Eye (tissue), 1 donor: ENCODE measurements at places on chromosomes 3 and 15.

- no peak for DNase-seq
These were observed 76.8 kb downstream of the NPAP1 start for GRCh38 chr15:24752354-24752753.

DNA sequence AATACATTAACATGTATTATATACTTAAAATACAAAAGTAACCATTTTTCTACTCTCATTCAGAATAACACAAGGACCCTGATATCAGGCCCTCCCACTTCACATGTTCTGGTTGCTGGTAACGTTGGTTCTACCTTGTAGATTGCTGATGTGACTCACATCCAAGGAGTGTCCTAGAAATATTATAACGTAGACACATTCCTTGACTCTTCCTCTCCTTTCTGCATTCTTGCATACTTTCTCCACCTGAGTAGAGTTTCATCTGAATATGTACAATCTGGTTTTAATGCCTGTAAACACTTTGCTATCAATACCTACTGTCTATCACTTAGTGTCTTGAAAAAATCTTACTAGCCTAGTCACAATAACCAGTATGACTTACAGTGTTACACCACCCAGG is 35.0 kb upstream of the NEDD4 start:
- DNase-seq = no peak

- no peak for DNase-seq
These were observed 37.3 kb upstream of the TEX9 start for GRCh38 chr15:56327721-56328502.

- no peak for DNase-seq
These were observed 8.4 kb upstream of the RBSN start for GRCh38 chr3:15107075-15107947.

DNA sequence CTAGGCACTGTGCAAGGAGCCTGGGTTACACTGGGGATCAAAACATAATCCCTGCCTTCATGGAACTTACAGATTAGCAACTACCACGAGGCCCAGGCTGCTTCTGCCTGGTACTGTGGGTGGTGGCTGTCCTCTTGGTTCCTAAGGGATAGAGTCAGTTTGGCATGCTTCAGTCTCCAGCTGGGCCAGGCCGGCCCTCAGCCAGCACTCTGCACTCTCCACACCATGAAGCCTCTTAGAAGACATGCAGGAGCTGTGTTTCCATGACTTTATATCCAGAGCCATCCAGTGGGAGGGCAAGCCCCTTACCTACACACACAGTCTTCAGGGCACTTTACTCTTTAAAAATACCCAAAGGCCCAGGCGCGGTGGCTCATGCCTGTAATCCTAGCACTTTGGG is 54.4 kb downstream of the ATP1B3 start:
- DNase-seq = no peak

GRCh38 chr3:112805126-112805525 is 41.5 kb downstream of the CD200R1L start:
- no peak for DNase-seq

DNA sequence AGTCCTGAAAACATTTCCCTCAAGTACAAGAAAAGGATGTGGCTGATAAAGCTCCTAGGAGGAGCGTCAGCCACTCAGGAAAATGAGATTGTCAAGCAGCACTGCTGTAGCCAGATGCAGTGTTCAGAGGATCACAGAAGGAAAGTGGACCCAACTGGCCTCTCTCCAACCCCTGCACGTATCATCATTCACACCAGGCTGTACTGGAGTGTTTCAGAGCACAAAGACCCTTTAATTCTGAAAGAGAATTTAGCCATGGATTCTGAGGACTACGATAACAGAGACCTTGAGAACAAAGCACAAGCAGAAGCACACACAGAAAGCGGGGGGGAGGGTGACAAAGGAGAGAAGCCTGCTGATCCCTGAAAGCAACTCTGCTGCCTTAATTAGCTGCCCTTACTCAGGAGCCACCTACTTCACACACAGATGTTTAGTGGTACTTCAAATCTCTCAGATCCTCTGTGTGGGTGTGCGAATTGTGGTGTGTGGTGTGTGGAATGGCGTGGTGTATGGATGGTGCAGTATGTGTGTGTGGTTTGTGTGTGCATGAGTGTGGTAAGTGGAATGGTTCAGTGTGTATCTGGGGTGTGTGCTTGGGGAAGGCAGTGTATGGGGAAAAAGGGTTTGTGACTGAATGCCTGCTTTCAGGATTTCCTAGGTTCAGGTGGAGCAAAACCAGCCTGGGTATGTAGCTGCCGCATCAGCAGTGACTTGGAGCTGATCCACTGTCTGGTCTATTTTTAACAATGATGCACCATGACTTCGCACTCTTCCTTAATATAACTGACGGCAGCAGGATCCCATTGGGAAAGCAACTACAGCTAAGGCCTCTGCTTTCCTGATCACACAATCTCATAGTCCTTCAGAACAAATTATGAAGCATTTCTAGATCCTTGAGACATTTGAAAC is 192.5 kb downstream of the RSL24D1 start:
- DNase-seq = peak; percentile 7

GRCh38 chr3:77053795-77054194 is 13.9 kb downstream of the ROBO2 start:
- DNase-seq = peak; percentile 29

- DNase-seq = no peak
These were observed 179.1 kb upstream of the ZPLD1 start for GRCh38 chr3:102255736-102256135.

DNA sequence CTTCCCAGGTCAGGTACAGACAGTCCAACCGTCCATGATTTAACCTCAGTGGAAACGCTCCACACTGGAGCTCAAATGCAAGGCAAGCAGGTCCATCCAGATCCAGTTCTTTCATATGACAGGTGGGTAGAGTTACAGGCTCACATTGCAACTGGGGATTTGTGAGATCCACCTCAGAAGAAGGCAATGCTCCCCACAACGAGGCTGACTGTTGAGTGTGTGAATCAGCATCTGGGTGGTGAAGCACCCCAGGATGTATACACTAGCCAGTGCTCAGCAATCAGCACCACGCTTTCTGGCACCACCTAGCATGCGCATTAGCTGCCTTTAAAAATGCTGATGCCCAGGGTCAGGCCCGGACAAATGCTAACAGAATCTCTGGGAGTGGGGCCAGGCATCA is 343.5 kb upstream of the ICE2 start:
- DNase-seq = no peak

GRCh38 chr15:92392462-92392861 is 1.2 kb upstream of the ST8SIA2 start:
- peak; percentile 51 for DNase-seq

GRCh38 chr3:35737934-35738706 is 98.8 kb downstream of the ARPP21 start:
- no peak for DNase-seq

DNA sequence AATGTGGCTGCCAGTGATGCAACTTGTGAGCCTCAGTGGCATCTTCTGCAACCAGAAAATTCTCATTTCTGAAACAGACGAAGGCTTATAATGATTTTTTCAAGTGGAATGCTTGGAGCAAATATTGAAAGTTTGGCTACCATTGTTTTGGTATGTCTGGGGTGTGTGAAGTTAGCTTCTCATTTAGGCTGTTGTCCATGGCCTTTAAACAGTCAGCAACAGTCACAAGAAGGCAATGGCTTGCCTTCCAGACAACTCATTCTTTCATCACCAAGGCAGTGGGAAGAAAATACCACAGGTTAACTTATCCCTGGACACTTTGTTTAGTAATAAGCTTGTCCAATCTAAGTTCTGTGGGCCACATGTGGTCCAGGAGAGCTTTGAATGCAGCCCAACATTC is 4.7 kb upstream of the BNC1 start:
- no peak for DNase-seq

DNA sequence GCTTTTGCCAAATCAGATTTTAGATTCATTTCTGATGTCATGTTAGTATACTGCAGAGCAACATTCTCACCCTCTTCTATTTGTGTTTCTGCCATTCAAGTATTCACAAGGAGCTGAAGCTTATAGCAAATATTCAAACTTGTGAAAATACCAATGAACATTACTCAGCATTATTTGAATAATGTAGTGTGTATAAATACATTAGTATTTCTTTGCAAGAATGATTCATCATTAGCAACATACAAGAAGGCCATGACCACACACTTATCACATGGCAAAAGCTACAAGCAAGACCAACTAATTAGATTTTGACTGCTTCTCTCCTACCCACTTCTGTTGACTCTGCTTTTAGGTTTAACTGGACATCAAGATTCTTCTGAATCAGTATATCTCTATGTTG is 124.9 kb downstream of the IGSF11 start:
- no peak for DNase-seq

DNA sequence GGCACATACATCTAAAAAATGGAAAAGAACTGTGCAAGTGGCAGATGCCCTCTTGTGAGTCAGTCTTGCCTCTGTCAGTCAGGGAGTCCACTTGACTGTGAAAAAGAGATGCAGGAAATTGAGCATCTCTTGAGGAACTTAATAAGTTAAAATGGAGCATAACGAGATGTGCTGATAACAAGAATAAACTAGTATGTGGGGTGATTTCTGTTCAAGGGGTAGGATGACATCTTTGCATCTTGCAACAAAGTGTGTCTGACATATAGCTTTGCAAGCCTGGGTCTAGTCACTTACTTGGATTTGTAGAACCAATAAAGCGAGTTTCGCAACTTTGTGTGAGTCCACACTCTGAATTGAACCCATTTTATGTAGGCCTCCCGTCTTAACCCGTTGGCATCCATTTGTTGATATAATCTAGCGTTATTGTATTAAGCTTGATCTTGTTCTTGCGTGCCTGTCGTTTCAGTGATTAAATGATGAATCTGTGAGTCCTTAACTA is 2.2 kb downstream of the USP3 start:
- no peak for DNase-seq

- DNase-seq = no peak
These were observed 7.4 kb upstream of the DLG1 start for GRCh38 chr3:197305854-197306253.

GRCh38 chr3:42094128-42094527 is 3.0 kb downstream of the TRAK1 start:
- DNase-seq = no peak

DNA sequence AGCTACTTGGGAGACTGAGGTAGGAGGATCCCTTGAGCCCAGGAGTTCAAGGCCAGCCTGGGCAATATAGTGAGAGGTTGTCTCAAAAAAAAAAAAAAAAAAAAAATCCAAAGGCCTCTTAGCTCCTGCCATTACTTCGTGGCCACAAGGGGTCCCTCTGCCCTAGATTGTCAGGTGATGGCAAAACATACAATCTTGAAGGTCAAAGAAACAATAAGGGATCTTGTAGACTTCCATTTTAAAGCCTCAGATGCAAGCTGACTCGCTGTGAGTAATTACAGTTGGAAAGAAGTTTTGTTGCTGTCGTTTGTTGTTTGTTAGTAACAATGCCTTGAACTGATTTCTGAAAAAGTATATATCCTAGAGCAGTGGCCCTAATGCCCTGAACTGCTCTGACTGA is 55.9 kb upstream of the PLCL2 start:
- no peak for DNase-seq

DNA sequence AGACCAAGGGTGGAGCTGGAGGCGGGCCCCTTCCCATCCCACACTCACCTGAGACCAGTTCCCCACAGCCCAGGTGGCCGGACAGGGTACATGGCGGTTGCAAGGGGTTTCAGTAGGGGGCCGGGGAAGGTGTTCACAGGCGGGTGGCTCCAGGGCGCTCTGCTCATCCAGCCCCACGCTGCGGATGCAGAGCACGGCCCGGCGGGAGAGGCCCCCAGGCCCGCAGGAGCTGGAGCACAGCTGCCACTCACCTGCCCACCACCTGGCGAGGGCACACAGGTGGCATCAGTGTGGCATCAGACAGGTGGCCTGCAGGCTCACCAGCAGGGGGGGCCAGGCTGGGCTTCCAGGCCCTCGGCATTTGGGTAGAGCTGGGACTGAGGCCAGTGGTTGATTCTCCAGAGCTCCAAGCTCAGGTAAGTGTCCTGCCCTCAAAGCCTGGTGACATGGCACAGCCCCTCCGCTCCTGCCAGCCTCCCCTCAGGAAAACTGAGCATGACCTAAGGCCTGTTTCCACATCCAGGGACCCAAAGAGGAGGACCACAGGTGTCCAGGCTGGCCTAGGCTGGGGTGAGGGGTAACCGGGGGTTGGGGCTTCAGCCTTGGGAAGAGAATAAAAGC is 43.8 kb downstream of the ADAMTS7 start:
- DNase-seq = no peak

DNA sequence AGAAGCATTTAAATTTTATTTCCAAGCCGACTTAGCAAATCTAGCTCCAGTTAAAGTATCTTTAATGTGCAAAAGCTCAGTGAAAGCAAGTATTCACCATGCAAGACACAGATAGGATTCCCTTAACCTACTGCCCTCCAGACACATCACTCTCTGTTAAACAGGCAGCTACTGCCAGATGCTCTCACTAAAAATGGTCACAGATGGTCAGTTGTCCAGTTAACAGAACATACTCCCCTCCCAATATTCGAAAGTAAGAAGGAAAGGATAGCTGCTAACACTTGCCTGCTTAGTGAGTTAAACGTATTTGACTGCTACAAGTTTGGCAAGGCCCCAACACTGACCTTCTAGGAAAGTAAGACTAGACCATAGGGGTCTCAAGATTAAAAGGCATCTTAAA is 73.7 kb downstream of the PRTG start:
- peak; percentile 29 for DNase-seq

DNA sequence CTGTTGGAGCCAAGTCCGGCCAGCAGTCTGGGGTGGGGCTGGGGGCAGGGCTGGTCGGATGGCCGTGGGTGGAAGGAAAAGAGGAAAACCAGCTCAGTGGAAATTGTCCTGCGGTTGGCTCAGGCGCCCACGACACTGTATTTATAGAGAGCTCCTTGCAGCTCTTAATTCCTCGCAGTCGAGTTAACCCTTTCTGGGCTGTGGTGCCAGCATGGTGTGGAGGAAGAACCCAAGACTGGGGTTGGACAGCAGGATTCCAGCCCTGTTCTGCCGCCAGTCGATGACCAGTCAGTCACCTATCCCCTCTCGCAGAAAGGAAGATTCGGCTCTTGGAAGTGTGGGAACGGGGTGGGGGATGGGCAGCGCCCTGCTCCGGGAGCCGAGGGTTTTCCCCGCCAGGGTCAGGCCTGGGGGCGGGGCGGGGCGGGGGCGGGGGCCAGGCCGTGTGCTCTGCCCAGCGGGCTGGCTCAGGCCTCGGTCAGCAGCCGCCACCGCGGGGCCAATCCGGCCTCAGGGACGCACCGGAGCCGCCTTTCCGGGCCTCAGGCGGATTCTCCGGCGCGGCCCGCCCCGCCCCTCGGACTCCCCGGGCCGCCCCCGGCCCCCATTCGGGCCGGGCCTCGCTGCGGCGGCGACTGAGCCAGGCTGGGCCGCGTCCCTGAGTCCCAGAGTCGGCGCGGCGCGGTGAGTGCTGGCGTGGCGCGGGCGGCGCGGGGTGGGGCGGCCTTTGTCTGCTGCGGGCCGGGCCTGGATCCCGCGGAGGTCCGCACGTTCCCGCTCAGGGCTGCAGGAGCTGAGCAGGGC is at the start of gene CD276:
CD276 (plus strand) TSS at position 607 of the 804 bp plus-strand sequence. CDS start 15,257 bp downstream, outside the sequence.
- peak; percentile 88 for DNase-seq

- no peak for DNase-seq
These were observed 26.6 kb downstream of the EHD4 start for GRCh38 chr15:41945731-41946130.
